Esophagus muscularis mucosa (tissue), 4 donors: ENCODE measurements at places on chromosomes 1 and 21. TPM values are rescaled to one million over a fixed set of nuclear protein-coding genes. Genes with fewer than 3 reads are reported as not detected.

- DNase-seq = no peak
- H3K27ac ChIP-seq = no peak overlapping the region
- no peaks in the 10 kb centered on the region for H3K4me1 ChIP-seq
Measured at GRCh38 chr1:195105773-195106172, 1502.5 kb downstream of the KCNT2 start.

The TOR1AIP2 gene
- 46.0 TPM for total RNA-seq

GRCh38 chr1:85576642-85577418, 3.7 kb upstream of the CCN1 start:
- DNase-seq = peak; percentile 96
- H3K4me1 ChIP-seq = peaks cover 45% of the 10 kb centered on the region
- H3K27ac ChIP-seq = peak overlapping the region; percentile 99
- H3K4me3 ChIP-seq = peak overlapping the region; percentile 87

The ARHGEF16 gene
- 0.98 TPM for total RNA-seq

- no peaks in the 10 kb centered on the region for H3K4me1 ChIP-seq
- no peak for DNase-seq
- no peak overlapping the region for H3K27ac ChIP-seq
- H3K36me3 ChIP-seq = no peaks in the 10 kb centered on the region
- H3K4me3 ChIP-seq = no peak overlapping the region
Measured at GRCh38 chr1:232260045-232260444, 369.9 kb downstream of the SIPA1L2 start.

The AK5 gene
- 2.5 TPM for total RNA-seq

The SH3BGR gene
- 16.6 TPM for total RNA-seq

DNA sequence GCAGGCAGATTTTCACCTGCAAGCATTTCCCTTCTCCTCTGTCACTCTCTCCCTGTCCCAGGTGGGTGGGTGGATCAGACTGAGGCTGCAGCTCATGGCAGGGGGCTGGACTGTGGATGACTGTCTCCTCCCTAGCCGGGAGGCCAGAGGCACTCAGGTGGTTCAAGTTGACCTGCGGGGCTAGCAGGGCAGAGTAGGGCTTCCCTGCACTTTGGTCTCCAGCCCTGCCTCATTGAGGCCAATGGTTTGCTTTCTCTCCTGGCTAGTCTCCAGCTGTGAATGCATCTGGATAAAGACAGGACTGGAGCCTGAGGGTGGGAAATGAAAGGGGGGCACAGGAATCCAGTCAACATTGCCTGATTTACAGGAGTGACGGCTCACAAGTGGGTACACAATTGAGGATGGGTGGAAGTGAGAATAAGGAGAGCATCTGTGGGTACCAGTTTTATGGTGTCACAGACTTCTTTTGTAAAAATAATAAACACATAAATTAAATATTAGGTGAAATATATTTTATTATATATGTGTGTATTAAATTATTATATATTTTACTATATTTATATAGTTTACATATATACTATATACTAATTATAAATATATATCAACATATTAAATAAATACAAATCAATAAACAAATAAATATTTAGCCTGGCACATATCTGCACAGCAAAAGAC, 25.6 kb downstream of the RUNX1 start:
- no peak for DNase-seq
- H3K27me3 ChIP-seq = no peaks in the 10 kb centered on the region
- no peak overlapping the region for H3K27ac ChIP-seq
- H3K36me3 ChIP-seq = no peaks in the 10 kb centered on the region
- H3K4me3 ChIP-seq = no peak overlapping the region
- H3K4me1 ChIP-seq = peaks cover 5% of the 10 kb centered on the region

DNA sequence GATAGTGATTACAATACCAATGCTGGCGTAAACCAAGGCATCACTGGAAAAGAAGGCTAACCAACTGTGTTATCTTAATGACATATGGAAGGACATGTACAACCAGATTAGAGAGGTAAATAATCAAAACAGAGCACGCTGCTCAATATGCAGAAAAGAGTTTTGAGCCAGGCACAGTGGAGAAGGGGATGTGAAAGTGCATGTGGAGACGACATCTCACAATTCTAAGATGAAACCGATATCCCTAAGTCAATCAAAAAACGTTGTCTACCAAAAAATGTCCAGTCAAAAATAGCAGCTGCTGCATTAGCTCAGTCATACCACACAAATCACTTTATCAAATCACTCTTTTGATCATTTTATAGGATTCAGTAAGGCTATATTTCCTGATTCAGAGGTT, 116.3 kb upstream of the OLIG2 start:
- no peaks in the 10 kb centered on the region for H3K4me1 ChIP-seq
- H3K4me3 ChIP-seq = no peak overlapping the region
- no peaks in the 10 kb centered on the region for H3K36me3 ChIP-seq
- no peak overlapping the region for H3K27ac ChIP-seq
- H3K27me3 ChIP-seq = no peaks in the 10 kb centered on the region

DNA sequence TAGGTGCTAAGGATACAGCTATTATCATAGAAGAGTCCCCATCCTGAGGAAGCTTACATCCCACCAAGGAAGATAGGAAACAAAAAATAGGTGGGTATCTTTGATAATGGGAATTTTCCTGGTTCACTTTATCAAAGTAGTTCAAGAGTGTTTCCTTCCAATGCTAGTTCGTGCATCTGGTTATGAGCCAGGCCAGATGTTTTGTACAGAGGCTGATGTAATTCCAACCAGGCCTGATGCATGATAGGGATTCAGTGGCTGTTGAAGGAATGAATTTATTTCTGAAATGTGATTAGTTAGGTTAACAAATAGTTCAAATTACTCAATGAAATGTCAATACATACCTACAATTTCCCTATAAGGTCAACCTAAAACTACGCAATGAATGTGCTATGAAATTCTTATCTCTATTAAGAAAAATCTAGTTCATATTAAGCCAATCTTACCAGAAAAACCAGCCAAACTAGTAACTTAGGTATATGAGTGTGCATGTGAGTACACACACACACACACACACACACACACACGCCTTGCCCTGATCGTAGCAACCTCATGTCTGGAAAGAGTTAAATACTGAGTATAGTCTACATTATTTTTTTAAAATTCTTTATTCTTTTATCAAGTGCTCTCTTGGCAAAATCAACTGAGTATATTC, 9.5 kb upstream of the ZBTB18 start:
- no peak overlapping the region for H3K27ac ChIP-seq
- no peaks in the 10 kb centered on the region for H3K4me1 ChIP-seq
- H3K4me3 ChIP-seq = no peak overlapping the region
- H3K27me3 ChIP-seq = no peaks in the 10 kb centered on the region

The LRRC3 gene
- 6.6 TPM for total RNA-seq

DNA sequence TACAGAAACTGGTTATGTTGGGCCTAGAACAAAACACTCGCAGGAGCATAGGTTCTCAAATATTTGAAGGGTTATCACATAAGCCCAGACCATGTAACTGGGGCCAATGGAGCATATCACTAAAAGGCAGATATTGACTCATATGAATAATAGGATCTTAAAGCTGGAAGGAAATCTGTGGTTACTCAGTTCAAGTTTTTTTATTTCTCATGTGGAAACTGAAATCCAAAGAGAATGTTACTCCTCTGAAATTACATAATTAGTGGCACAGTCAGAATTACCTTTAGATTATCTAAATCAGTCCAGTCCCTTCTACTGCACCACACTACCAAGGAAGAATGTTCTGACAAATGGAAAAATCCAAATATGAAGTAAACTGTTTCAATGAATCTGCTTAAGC, 12.0 kb downstream of the SLAMF8 start:
- H3K4me3 ChIP-seq = no peak overlapping the region
- peaks cover 28% of the 10 kb centered on the region for H3K36me3 ChIP-seq
- DNase-seq = no peak
- no peaks in the 10 kb centered on the region for H3K4me1 ChIP-seq
- no peaks in the 10 kb centered on the region for H3K27me3 ChIP-seq

- no peak overlapping the region for H3K27ac ChIP-seq
- no peaks in the 10 kb centered on the region for H3K36me3 ChIP-seq
- no peaks in the 10 kb centered on the region for H3K27me3 ChIP-seq
- DNase-seq = no peak
Measured at GRCh38 chr1:190049314-190049713, 428.4 kb downstream of the BRINP3 start.

- no peak overlapping the region for H3K27ac ChIP-seq
- H3K36me3 ChIP-seq = no peaks in the 10 kb centered on the region
- H3K27me3 ChIP-seq = no peaks in the 10 kb centered on the region
Measured at GRCh38 chr21:20728691-20729090, 269.5 kb upstream of the NCAM2 start.

GRCh38 chr1:119737040-119737682, 25.4 kb downstream of the PHGDH start:
- no peak for DNase-seq
- no peaks in the 10 kb centered on the region for H3K27me3 ChIP-seq

DNA sequence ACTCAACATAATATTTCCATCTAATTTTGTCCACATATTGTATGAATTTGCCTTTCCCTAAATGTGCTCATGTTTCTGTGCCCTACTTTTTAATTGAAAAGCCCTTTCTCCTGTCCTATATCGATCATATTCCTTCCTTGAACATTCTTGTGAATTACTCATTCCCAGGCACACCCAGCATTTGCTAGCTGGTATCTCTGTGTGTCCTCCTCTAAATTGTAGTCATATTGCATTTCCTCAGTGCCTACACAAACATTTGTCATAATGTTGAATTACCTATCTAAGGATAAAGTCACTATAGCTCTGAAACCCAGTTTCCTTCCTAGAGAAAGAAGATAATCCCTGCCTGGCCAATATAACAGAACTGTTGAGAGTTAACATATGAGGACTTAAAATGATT, 39.6 kb upstream of the TBX15 start:
- H3K4me3 ChIP-seq = no peak overlapping the region
- H3K36me3 ChIP-seq = peaks cover 2% of the 10 kb centered on the region
- no peaks in the 10 kb centered on the region for H3K27me3 ChIP-seq
- no peak overlapping the region for H3K27ac ChIP-seq

The TCP10L gene
- total RNA-seq = 1.5 TPM

DNA sequence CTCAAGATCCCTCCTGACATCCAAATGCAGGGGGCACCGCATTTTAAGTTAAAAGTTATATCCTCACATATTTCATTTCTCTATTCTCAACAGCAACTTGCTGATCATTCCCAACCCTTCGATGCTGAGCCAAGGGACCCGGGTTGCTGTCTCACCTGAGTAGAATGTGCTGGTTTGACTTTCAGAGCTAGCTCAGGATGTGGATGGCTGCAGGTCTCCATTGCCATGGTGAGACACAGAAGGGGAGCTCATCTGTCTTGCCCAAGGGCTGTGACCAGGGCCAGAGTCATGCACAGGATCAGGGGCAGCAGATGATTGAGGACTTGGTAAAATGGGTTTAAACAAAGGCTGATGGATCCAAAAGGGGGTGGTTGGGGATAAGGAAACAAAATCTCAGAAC, 112.1 kb downstream of the HMGB4 start:
- no peaks in the 10 kb centered on the region for H3K27me3 ChIP-seq
- H3K4me1 ChIP-seq = peaks cover 28% of the 10 kb centered on the region
- no peak for DNase-seq

The UMODL1 gene
- not detected for total RNA-seq

- no peak for DNase-seq
- no peaks in the 10 kb centered on the region for H3K27me3 ChIP-seq
- H3K27ac ChIP-seq = peak overlapping the region; percentile 70
- peaks cover 36% of the 10 kb centered on the region for H3K4me1 ChIP-seq
- no peak overlapping the region for H3K4me3 ChIP-seq
- no peaks in the 10 kb centered on the region for H3K36me3 ChIP-seq
Measured at GRCh38 chr21:39022466-39022862, 160.8 kb downstream of the PSMG1 start.

The TMEM240 gene
- total RNA-seq = 9.4 TPM

The LRRN2 gene
- total RNA-seq = 3.7 TPM

DNA sequence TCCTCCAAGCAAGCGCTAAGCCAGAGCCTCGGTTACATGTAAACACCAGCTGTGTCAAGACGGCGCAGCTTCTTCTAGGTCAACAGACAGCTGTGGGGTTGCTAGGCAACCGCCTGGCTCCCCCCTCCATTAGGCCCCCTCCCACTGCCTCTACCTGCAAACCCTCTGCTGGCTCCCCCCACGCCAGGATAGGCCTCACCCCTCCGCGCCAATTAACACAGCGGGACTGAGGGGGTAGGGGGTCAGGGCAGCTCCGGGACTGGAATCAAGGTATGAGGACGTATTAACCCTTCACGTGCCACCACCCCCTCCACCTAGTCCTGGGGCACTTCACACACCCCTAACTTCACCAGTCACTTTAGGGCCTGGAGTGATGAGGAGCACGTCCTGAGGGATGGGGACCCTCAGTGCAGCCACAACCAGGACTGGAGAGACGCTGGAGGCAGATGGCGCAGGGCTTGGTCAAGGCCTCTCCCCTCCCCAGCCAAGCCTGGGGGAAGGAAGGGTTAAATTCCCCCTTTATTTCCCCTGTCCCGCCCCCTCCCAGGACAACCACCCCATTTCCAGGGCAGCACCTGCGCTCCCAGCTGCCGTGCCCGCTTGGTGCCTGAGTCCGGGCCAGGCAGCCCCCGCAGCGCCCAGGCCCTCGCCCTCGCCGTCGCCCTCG, 37.4 kb upstream of the WASF2 start:
- H3K27me3 ChIP-seq = no peaks in the 10 kb centered on the region
- peak overlapping the region; percentile 96 for H3K27ac ChIP-seq
- H3K4me1 ChIP-seq = peaks cover 79% of the 10 kb centered on the region
- no peak for DNase-seq
- H3K4me3 ChIP-seq = peak overlapping the region; percentile 54

The OPRD1 gene
- 0.23 TPM for total RNA-seq

GRCh38 chr1:201332616-201333335, 44.7 kb downstream of the TNNT2 start:
- H3K4me3 ChIP-seq = no peak overlapping the region
- no peak overlapping the region for H3K27ac ChIP-seq
- no peaks in the 10 kb centered on the region for H3K27me3 ChIP-seq
- H3K36me3 ChIP-seq = no peaks in the 10 kb centered on the region
- DNase-seq = no peak
